ENCODE measurements at places on chromosomes 2 and 18.

GRCh38 chr2:129055824-129056223 lies 737.2 kb upstream of the HS6ST1 start:
- no peak for DNase-seq

- DNase-seq = no peak
Observed at GRCh38 chr2:216572582-216573578, 60.3 kb upstream of the IGFBP2 start.

- DNase-seq = no peak
Observed at GRCh38 chr2:102282678-102283091, 28.7 kb upstream of the IL1RL1 start.

DNA sequence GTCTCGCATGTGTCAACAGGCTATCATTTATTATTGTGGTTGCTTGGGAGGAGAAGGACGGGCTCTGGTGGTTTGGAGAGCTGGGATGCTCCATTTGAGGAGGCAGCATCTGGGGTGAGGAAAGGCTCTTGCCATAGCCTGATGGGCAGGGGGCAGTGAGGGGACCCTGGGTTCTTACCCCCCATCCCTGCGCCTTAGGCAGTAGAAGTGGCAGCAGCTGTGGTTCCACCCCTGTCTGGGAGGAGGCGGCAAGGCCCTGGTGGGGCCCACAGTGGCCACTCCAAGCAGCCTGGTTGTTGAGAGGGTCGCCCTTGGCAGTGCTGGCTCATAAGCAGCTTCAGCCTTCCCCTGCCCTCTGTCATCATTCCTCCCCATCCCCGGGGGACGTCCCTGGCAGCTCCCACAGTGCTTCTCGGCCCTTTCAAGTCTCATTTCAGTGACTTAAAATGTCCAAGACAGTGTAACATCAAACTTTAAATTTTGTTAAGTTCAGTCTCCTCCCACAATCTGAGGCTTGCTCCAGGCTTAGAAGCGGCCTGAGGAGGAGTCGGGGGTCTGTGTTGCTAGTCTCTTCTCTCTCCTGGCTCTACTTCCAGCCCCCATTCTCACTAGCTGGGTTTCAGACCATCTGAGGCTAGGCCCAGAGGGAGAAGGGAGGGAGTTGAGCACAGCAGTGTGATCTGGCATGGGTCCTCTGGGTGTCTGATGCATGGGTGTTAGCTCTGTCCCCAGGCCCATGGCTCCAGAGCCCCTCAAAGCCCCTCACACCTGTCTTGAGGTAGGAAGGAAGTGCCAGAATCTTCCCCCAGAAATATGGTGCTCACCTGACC lies 34.9 kb upstream of the PTPN4 start:
- DNase-seq = no peak

- no peak for DNase-seq
Observed at GRCh38 chr2:105403241-105403782, 4.5 kb upstream of the FHL2 start.

- DNase-seq = no peak
Observed at GRCh38 chr2:220259662-220260061, 632.2 kb downstream of the SLC4A3 start.

GRCh38 chr18:68387246-68387645 lies 327.7 kb downstream of the TMX3 start:
- no peak for DNase-seq

DNA sequence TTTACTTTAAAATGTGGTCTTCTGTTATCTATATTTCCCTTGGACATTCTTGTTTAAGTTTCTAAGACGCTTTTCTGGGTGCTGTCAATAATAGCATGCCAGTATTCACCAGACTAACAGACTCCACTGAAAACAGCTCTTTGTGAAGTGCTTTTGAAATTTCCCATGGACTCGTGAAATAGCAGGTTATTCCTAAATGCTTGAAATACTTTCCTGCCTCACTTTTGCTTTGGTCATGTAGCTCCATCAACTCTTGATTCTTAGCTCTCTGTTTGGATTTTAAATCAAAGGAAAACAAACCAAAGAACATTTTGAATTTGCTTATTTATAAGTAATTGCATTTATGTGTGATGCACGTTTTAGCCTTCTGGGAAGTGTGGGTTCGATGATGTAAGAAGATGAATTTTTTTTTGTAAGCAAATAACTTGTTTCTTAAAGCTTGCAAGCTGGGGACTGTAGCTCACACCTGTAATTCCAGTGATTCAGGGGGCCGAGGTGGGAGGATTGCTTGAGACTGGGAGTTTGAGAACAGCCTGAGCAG lies 147.8 kb downstream of the WDSUB1 start:
- no peak for DNase-seq

DNA sequence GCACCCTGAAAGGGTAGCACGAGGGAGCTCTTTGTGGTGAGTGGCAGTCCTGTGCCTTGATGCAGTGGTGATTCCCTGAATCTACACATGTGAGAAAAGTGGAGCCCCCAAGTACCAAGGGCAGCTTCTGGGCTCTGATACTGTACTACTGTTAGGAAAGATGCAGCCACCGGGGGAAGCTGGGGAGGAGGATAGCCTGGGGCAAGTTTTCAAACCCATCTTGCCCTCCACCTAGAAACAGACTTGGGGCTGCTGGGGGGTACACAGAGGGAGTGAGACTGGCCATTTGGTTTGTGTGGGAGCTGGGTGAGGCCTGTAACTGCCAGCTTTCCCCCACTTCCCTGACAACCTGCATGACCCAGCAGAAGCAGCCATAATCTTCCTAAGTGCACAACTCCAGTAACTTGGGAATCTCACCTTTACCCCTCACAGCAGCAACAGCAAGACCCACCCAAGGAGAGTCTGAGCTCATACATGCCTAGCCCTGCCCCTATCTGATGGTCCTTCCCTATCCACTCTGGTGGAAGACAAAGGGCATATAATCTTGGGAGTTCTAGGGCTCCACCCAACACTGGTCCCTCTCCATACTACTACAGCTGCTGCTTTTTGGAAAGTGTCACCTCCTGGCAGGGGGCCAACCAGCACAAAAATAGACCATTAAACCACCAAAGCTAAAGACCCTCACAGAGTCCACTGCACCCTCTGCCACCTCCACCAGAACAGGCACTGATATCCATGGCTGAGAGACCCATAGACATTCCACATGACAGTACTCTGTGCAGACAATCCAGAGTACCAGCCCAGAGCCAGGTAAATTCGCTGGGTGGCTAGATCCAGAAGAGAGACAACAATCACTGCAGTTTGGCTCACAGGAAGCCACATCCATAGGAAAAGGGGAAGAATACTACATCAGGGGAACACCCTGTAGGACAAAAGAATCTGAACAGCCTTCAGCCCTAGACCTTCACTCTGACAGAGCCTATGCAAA lies 8.2 kb downstream of the MALL start:
- no peak for DNase-seq

DNA sequence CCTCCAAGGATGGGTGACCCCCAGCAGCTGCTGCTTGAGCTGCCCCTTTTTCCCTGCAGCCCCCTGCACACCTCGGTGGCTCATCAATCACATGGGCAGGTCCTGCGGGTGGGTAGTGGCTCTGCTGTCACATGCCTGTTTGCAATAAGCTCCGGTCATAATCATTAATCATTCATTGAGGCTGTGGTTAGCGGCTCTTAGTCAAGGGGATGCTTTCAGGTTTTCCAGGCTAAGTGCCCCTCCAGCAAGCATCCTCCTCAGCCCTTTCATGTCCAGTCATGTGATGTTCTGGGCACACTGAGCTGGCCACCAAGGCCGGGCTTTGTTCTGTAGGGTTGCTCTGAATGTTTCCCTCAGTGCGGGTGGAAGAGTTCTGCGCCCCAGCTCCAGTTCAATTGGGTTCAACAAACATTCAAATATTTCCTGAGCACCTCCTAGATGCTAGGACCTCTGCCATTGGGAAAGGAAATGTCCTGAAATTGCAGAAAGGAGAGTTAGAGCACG lies 96.4 kb upstream of the LDAH start:
- no peak for DNase-seq

GRCh38 chr2:113185664-113186432 lies 12.1 kb downstream of the PSD4 start:
- DNase-seq = no peak

DNA sequence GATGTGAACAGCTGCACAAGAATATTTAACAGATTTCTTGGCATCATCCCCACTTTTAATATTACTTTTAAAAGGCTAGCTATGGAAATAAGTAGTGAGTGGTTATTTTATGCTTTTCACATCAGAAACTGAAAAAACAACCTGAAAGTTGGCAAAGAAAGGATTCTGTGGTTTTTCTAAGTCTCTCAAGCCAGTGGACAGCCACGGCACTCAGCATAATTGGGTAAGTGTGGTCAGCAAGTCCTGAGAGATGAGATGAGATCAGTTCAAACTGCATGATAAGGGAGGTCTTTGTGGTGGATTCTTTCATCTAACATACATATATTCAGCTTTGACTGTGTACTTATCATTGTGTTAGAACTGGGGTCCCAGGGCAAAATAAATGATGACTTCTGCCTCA lies 105.2 kb downstream of the LYPD6B start:
- no peak for DNase-seq

DNA sequence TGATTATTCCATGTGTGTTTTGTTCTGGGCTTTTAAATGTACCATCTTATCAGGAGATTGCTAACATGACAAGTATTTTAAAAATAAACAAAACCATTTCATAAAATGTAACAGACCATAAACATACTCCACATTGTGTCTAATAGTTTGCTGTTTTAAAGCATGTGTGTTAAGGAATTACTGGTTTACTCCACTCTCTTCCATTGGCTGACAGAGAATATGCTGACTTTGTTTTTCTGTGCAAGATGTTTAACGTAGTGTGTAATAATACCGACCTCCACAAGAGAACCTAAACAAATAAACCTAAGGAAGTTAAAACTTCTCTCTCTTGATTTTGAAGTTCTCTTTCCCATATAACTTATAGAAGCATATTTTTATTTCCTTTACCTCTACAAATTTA lies 17.0 kb upstream of the TMEM18 start:
- no peak for DNase-seq

DNA sequence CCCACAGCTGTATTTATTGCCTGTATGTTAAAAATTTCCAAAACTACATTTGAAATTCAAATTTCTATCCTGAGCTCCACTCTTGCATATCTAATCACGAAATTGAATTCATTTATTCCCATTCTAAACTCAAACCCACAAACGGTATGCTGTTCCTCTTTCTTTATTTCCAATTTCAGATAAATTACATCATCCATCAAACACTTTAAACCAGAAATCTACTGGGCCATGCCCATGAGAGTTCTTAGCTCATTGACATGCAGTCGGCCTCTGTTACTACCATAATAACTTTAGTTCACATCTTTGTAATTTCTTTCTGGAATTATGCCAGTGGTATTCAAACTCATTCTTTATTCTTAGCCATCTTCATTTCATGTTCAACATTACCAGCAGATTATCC lies 100.3 kb downstream of the COL3A1 start:
- DNase-seq = no peak

DNA sequence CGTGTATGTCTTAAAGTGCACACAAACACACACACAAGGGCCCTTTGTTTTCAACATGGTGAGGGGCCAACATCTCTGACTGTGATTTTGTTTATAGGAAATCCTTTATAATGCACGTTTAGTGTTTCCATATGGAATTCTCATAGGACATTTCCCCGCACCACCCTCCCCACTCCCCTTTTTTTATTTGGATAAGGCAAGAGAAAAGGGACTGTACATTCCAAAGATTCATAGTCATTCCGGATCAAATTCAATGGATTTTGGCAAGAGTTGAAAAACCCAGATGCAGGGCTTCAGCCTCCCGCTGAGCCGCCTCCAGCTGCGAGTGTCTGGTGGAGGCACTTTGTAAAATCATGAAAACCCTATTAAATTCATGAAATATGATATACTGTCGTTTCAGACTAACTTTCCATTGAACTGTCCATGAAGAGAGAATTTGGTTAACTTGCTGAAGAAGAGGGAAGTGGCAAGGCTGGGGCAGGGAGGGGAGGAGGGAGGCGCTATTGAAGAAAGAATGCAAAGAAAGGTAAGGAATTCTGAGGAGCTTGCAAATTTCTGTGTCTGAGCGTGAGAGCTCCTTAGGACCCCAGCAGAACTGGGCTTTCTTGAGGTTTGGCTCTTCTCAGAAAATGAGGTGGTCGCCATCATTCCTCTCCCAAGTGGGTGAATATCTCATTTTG lies 25.8 kb upstream of the SLC14A2 start:
- no peak for DNase-seq

- no peak for DNase-seq
Observed at GRCh38 chr2:176479961-176480360, 210.7 kb downstream of the MTX2 start.

DNA sequence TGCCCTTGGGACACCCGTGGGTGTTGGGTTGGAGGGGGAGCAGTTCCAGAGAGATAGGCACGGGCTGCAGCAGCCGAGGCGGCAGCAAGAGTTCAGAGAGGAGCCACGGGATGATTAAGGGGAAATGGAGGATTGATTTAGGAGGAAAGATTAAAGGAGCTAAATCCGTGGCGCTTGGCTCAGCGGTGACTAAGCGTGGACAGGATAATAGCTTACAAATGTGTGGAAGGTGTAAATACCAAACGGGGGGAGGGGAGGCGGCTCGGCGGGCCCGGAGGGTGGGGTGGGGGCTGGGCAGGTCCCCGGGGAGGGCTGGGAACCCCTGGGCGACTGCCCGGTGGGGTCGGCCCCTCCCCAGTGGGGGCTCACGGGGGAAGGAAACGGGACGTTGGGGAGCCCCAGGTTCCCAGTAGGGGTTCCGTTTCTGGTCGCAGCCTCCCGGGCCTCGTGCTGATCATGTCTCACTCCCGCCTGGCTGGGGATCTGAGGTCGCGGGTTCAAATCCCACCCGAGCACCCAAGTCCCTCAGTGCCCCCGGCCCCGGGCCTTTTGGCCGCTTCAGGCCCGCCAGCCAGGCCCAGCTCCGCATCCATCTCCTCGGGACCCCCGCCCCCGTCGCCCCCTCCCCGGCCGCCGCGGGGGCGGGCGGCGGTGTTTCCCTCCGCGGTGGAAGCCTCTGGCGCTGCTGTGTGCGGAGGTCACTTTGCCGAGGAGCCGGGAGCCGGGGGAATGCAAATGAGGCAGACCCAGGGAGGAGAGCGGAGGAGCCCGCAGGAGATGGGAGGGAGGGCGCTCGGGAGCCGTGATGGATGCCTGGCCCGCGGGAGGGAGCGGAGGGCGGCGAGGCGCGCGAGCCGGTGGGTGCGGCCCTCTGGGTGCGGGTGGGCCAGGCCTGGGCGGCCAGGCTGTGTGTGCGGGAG lies 8.1 kb downstream of the ASIC4 start:
- no peak for DNase-seq

DNA sequence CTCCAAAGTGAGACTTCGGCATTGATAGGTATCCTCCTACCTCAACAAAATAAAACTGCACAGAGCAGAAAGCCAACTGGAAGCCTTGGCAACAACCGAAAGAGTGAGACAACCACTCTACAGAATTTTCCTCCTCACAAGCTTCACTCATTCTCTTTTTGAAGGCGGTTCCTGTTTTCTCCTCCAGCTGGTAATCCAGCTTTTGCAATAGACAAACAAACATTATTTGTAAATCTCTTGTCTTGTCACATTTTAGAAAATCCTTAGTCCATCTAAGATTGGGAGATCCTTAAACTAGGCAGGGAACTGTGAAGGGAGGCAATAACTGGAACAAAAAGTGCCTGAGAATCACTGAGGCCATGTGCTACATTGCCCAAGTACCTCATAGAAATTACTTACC lies 332.4 kb downstream of the BCL11A start:
- no peak for DNase-seq

- no peak for DNase-seq
Observed at GRCh38 chr2:50719837-50720696, 311.9 kb downstream of the NRXN1 start.

- DNase-seq = no peak
Observed at GRCh38 chr2:18136881-18137475, 258.5 kb downstream of the KCNS3 start.

- no peak for DNase-seq
Observed at GRCh38 chr2:1915196-1915595, 170.9 kb upstream of the PXDN start.

- no peak for DNase-seq
Observed at GRCh38 chr2:232333361-232334135, 45.0 kb upstream of the ALPP start.

- no peak for DNase-seq
Observed at GRCh38 chr2:26725521-26725820, 32.9 kb downstream of the KCNK3 start.

Data from stimulated activated CD8-positive, alpha-beta memory T cell treated with anti-CD3 and anti-CD28 coated beads, Interleukin-4, amount 100 ng/mL, for 48 hours (primary cell).